Large intestine (tissue), 12 donors: ENCODE measurements at places on chromosomes 5 and 9. TPM values are rescaled to one million over a fixed set of nuclear protein-coding genes. Genes with fewer than 3 reads are reported as not detected.

PCDHGA5 gene
- polyA plus RNA-seq: 1.5 TPM

SIT1 gene
- polyA plus RNA-seq: 0.78 TPM

HK3 gene
- polyA plus RNA-seq: 0.28 TPM

AQP3 gene
- polyA plus RNA-seq: 103 TPM

RMRP gene
- polyA plus RNA-seq: not detected

FOXD4 gene
- 0.42 TPM for polyA plus RNA-seq

OTP gene
- not detected for polyA plus RNA-seq

PDLIM4 gene
- polyA plus RNA-seq: 17.9 TPM

PLAC8L1 gene
- polyA plus RNA-seq: 0.54 TPM

SHOC1 gene
- polyA plus RNA-seq: 0.10 TPM

AK8 gene
- 2.6 TPM for polyA plus RNA-seq

NPDC1 gene
- polyA plus RNA-seq: 42.7 TPM

PCDH12 gene
- polyA plus RNA-seq: 6.2 TPM

ACSL6 gene
- polyA plus RNA-seq: 2.9 TPM

SLC25A2 gene
- polyA plus RNA-seq: 0.04 TPM

LIX1 gene
- polyA plus RNA-seq: 3.7 TPM

TMEM171 gene
- polyA plus RNA-seq: 13.7 TPM
